ENCODE measurements at places on chromosomes 7 and 10. TPM values are rescaled to one million over a fixed set of nuclear protein-coding genes. Genes with fewer than 3 reads are reported as not detected.

DNA sequence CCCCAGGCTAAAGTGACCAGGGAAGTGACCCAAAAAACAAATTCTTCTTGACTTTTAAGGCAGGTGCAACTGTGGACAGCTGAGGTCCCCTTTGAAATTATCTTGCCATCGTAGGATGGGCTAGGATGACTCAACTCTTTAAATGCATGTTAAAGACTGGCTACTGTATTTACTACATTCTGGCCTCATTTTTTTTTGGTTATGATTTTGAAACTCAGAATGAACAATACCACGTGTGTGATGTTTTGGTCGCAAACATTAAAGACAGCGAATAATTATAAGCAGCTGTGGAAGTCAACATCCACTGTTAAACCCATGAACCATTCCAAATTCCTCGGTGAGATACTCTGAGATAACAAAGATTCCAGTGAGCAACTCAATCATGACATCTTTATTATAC, 1.2 kb upstream of the SLC13A4 start:
- DNase-seq: no peak

Gene SLC26A5
- total RNA-seq: not detected

DNA sequence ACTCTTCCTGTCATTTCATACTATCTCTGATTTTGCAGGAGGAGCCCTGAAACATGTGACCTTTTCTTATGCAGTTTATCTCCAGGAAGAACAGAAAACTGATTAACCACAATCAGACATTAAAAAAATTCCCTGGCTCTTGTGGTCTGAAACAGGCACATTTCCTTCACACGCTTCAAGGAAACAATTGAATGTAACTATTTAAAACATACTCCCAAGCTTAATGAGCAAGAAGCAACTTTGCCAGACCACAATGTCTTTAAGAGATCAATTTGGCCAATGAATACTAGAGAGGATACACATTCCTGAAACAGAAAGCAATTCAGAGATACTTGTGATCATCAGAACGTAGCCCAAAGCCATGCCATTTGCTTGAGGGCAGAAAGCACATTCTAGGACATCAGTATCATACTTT, 65.8 kb downstream of the PIP4K2A start:
- DNase-seq: no peak

Gene COL28A1
- 1.4 TPM for total RNA-seq

DNA sequence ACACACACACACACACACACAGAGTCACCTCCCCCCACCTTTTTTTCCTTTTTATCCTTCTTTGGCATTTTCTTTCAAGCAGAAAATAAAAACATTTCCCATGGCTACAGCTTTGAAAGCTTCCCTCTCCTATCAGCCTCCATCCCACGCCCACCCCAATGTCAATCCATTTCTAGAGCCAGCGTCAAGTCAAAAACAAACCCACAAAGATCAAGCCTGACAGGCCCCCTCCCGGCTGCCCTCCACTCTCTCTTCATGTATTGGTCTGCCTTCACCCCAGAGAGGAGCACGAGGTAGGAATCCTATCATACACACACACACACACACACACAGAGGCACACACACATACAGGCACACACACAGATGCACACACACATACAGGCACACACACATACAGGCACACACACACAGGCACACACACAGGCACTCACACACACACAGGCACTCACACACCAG, 8.0 kb upstream of the TNRC18 start:
- no peak for DNase-seq

Gene CCZ1B
- 48.2 TPM for total RNA-seq

Gene TFR2
- 0.30 TPM for total RNA-seq

Gene NKX6-2
- total RNA-seq: not detected

- DNase-seq: no peak
Observed at GRCh38 chr7:41692251-41692650, 10.6 kb downstream of the INHBA start.

Gene MACC1
- total RNA-seq: 3.0 TPM

DNA sequence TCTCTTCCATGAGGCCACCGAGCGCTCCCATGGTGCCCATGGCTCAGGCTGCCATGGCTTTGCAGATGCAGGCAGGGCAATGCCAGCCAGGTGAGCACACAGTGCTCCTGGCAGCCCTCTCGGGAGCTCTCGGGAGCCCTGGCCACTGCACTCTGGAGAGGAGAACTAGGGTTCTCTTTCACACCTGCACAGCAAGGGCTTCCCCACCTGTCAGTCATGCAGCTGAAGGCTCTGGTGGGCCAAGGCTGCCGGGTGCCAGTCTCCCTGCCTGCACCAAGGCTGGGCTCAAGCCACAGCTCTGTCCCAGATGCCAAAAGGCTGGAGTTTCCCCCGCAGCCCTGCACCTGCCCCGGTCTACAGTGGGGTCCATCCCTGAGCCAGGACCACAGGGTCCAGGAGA, 32.6 kb downstream of the NUDT1 start:
- DNase-seq: no peak

DNA sequence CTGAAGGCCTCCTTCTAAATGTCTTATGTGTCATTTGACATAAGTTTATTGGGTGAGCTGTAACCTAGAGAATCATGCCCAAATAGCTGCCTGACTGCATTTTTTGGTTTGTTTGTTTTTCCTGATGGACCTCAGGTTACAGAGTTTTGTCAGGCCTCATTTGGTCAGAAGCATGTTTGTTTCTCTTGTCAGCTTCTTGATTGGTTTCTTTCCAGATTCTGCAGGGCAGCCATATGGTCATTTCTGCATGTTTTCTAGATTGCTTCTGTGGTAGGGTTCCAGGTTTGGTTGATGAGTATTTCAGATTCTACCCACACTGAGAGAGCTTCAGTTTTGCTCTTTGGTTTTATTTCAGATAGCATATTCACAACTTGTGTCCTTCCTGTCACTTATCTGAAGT, 28.0 kb downstream of the GLCCI1 start:
- DNase-seq: no peak

DNA sequence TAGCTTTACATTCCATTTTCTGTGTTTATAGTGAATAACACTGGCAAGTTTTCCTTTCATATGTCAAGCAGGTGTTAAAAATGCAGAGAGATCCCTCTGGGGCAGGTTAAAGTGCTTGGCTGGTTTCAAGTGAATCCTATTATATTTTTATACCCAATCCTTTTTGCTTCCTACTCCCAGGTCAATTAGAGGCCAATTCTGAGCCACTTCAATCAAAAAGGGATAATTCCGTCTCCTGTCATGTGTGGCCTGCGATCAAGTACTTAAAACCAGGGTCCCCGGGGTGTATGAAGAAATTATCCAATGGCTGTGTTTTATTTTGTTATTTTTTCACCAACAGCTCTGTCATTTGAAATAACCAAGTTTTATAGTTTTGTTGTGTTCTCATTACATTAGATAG, 313.2 kb downstream of the PRPF18 start:
- no peak for DNase-seq

DNA sequence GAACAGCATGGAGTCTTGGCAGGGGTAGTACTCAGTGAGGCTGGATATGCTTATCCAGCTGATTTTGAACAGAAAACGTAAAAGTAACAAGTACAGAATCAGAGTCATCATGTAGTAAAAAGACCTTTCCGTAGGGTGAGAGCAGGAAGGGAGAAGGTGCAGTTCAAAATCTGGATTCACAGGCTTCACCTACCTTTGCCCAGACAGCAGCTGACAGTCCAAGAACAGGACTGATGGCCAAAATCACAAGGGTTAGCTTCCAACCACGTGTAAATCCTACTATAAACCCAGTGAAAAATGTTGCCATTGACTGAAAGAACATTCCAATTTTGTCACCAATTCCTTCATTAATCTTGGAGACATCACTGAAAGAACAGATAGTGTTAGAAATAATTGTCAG, 34.8 kb downstream of the ABCB1 start:
- no peak for DNase-seq

Gene AFAP1L2
- total RNA-seq: 18.7 TPM

DNA sequence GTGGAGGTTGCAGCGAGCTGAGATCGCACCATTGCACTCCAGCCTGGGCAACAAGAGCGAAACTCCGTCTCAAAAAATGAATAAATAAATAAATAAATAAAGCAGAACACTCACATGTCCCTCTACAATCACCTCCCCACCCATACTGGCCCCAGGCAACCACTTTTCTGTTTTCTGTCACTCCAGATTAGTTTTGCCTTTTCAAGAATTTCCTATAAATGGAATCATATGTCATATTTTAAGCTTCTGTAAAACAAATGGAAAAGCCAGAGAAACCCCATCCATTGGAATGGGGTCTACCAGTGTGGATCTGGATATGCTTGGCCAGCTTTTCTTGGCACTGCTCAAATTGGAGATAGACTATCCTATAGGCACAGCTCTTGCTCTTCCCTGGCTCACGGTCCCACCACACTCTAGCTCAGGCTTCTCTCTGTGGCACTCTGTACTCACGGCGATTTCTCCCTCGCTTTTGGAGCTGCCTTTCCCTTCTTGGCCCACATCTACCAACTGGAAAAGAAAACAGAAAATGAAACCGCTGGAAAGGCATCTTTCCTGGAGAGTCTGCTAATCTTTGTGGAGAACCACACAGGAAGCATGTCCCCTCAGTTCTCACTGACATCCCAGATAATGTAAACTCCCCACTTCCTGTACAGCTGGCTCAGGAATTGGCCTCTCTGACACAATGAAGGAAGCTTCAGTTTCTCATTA, 210.1 kb downstream of the JCAD start:
- DNase-seq: no peak

All from ovary (tissue), 10 donors.